Left kidney (tissue), 8 donors: ENCODE measurements at places on chromosomes 2 and 18. TPM values are rescaled to one million over a fixed set of nuclear protein-coding genes. Genes with fewer than 3 reads are reported as not detected.

DNA sequence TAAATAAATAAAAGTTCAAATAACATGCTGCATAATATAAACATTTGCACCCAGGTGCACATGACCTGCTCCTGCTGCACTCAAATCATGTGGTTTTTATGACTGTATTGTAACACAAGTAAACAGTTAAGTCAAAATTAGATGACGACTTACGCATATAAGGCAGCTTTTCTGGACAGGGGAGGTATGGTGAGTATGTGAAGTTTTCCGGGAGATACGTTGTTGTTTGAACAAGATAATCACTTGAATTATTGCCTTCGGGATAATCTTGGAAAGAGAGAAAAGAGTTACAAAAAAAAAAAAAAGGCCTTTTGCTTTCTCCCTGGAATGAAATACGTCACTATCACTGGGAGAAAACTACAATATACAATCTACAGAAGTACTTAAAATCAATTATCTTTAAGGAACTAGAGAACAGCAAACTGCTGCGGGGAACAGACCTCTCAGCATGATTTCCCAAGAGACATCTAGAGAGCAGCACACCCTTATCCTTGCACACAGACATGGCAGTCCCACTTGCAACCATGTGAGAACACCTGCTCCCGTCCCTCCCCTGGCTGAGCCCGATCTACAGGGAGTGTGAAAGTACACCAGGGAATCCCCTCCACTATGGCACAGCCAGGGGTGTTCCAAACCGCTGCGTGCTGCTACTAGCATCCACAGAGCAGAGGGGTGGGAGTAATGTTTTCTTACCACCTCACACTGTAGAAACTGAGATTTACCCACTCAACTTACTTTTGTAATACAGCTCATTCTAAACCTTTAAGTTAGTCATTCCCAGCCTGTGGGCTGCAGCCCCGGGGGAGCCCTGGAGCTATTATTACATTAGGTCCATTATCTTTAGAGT lies 26.3 kb downstream of the B4GALT6 start:
- peak; percentile 19 for DNase-seq

DNAJC5G gene
- polyA plus RNA-seq, result 2.0 TPM

- no peak for DNase-seq
These were observed 75.1 kb upstream of the MAP4K4 start for GRCh38 chr2:101622210-101623030.

CIB4 gene
- polyA plus RNA-seq, result 0.48 TPM

DNA sequence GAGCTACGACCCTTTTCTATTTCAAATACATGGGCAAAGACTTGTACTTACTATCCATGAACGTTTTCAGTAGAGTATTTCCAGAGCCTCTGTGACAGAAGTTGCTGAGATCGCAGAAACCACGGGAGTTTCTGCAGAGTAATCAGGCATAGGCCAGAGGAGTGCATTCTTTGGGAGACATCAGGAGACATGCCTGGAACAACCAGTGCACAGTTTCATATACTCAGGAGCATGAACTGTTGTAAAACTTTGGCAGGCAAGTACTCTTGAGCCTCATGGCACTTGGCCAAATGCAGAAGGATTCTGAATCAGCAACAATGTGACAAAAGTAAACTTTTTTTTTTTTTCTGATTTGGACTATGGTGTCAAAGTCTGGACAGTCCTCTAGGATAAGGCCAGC lies 307.1 kb downstream of the GRB14 start:
- DNase-seq, result no peak
